ENCODE measurements at places on chromosomes 16 and 17. TPM values are rescaled to one million over a fixed set of nuclear protein-coding genes. Genes with fewer than 3 reads are reported as not detected.

Gene PRAC1
- not detected for total RNA-seq

Gene HNF1B
- total RNA-seq = under 0.01 TPM

Gene DLX3
- not detected for total RNA-seq

Gene CTRB2
- total RNA-seq = not detected

- no peak for DNase-seq
Measured at GRCh38 chr16:53816211-53816836, 112.4 kb downstream of the FTO start.

- DNase-seq = no peak
Measured at GRCh38 chr16:66430214-66430613, 3.1 kb downstream of the BEAN1 start.

GRCh38 chr17:61398721-61399130 lies 917 bp upstream of the TBX2 start:
- DNase-seq = no peak
